ENCODE measurements at places on chromosomes 3 and 15.
A peak's percentile ranks its signal among the peaks of the same experiment; 100 is the strongest.

DNA sequence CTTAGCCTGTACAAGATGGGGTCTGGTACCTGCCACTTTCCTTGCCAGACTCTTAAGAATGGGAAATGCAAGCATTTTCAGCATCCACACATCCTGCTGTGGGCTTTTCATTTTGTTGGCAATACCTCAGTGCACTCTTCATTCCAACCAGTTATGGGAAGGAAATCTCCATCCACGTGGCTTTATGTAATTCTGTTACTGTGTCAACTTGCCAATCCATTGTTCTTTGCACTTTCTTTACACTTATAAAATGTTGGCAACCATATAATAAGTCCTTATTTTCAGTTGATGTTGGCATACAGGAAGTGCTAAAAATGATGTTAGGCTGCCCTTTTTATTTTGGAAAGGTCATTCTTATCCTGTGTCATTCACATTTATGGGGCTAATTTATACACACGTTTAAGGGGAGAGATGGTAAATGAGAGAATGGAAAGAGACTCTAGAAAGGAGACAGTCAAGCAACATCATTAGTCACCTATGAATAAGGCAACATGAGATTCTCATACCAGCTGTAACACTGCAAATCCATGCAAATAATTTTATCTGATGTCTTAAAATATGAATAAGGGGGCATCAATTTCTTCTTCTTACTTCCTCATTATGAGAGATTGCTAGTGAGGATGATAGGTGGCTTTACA, 238.7 kb downstream of the CHST2 start:
- DNase-seq = no peak

- no peak for DNase-seq
Measured at GRCh38 chr15:94844538-94845389, 613.4 kb downstream of the MCTP2 start.

DNA sequence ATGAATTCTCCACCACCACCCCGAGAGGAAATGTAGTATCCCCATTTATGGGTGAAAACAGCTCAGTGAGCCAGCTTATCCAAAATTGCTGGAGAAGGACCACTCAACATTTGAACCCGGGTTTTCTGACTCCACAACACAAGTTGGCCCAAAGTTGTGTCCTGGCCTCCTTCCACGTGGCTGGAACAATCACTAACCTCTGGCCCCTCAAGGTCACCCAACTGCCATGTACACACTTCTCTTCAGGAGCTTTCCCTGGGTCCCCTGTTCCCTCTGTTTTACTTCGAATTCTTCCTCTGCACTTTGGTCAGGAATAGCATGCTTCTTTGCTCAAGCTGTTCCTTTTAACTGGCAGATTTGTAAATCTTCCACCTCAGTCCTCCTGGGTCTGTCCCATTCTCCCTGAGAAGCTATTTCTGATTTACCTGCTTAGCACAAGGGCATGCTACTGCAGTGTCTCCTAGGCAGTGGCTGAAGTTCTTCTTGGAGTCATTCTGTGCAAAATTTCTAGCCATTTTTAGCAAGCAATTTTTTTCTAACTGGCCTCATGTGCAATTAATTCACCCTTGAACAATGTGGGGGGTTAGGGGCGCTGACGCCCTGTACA, 39.2 kb downstream of the TRIM71 start:
- no peak for DNase-seq

GRCh38 chr3:110419096-110419495, 652.5 kb upstream of the NECTIN3 start:
- DNase-seq = no peak

GRCh38 chr15:81106560-81106959, 27.5 kb upstream of the CFAP161 start:
- no peak for DNase-seq

DNA sequence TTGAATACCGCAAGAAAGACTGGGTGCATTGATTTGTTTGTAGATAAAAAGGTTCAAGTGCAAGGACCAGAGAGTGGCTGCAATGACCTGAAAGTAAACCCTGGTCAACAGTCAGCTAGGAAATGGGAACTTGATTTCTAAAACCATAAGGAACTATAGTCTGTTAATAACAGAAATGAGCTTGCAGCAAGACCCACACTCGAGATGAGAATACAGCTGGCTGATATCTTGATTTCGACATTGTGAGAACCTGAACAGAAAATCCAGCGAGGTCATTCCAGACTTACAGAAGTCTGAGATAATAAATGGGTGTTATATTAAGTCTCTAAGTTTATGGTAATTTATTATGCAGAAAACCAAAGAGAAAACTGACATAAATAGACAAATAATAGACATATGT, 177.3 kb downstream of the NFKBIZ start:
- DNase-seq = no peak

DNA sequence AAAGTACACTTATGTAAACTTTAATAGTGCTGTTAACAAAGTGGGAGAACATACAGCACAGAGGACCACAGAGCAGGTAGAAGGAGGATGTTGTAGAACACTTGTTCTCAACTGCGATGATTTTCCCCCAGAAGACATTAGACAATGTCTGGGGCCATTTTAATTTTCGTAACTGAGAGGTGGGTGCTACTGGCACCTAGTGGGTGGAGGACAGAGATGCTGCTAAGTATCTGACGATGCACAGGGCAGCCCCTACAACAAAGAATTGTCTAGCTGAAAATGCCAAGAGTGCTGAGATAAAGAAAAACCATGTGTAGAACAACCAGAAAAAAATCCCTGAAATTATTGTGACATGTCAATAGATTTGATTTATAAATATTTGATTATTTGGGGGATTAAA, 5.0 kb upstream of the KBTBD8 start:
- DNase-seq = no peak

- DNase-seq = no peak
Measured at GRCh38 chr3:1087066-1087560, 5.7 kb upstream of the CNTN6 start.

DNA sequence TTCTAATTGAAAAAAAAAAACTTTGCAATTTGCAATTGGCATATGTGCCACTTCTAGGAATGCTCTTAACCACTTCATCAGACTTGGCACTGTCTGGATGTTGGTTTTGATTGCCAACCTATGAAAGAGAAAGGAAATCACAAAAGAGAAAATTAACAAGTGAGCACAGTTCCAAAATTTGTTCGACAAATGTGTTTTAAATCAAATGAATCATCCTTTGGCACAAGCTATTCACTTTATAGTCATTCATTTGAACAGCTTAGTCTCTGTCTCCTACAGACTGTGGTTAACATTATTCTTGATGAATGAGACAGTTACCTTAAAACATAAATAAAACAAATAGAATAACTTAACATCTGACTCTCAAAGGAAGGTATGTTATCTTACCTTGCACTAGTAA, 265.0 kb downstream of the EPHA3 start:
- no peak for DNase-seq

GRCh38 chr3:44568561-44568960, 13.6 kb downstream of the ZKSCAN7 start:
- no peak for DNase-seq

GRCh38 chr3:13651057-13651400, 102.1 kb downstream of the FBLN2 start:
- no peak for DNase-seq

DNA sequence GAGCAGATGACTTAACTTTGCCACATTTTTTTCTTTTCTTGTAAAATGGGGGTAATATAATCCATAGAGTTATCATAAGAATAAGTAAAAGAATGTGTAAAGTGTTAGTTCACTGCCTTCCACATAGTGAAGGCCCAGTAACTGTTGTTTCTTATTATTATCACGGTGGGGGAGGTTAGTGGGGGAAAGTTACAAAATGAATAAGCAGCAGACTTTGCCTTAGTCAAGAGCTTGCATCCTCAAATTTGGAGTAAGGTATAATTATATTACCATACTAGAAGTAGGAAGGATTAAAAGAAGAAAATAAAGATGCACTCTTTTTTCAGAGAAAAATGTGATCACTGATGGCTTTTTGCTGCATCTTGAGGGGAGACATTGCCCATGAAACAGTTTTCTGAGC, 247.6 kb downstream of the PTPRG start:
- no peak for DNase-seq

- no peak for DNase-seq
Measured at GRCh38 chr3:27545061-27545460, 60.9 kb upstream of the SLC4A7 start.

DNA sequence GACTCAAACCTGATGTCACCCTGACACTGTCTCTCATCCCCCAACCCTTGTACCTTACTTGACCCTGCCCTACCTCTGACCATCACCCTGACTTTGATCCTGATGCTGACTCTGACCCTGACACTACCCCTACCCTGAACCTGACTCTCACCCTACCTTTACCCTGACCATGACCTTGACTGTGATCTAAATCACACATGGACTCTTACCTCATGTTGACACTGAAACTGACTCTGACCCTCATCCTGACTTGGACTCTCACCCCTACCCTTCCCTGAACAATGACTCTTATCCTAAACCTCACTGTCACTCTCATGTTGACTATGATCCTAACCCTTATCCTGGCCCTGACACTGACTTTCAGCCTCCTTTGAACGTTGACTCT, 21.7 kb upstream of the SLC25A26 start:
- no peak for DNase-seq

- DNase-seq = no peak
Measured at GRCh38 chr3:140505213-140505612, 172.7 kb upstream of the TRIM42 start.

GRCh38 chr3:24503616-24504113, 9.0 kb upstream of the THRB start:
- DNase-seq = no peak

DNA sequence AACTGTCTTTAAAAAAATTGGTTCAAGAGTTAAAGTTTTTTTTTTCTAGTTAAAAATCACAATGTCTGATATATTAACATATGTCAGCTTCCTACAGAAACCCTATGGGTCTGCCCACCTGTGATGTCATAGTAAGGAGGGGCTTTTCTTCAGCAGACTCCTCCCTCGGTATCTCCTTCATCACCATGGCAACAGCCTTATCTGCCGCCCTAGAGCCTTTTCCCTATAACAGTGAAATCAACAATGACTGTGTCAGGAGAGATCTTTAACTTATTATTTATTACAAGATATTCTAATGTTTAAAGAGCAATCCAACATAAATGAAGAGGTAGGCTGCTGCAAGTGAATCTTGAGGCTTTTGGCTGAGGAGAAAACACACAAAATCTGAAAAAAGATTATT, 138.7 kb downstream of the PEX5L start:
- DNase-seq = no peak

DNA sequence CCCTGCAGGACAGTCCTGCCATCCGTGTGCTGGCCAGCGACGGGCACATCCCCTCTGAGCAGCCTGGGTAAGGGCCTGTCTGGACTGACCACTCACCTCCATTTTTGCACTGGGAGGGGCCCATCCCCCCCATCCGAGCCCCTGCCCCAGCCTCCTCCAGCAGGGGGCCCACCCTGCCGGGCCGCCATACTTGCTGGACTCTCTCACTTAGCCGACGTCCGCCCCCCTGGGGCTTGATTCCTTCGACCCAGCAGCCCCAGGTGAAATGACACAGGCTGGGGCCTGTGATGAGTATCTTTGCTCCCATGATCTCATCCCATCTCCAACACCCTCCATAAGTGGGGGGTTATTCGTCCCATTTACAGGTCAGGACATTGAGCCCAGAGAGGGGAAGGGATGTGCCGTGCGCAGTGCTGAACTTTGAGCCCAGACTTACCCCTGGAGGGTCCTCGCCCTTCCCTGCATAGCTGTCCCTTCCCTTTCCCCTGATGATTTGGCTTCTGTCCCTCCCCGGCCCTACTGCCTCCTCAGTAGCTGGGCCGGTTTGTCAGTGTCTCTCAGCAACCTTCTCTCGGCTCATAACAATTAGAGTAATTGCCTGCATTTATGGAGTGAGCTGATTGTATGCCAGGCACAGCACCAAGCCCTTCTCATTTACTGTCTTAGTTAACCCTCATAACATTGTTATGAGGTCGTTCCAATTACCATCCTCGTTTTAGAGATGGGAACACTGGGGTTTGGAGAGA, 4.2 kb downstream of the LMAN1L start:
- no peak for DNase-seq

- no peak for DNase-seq
Measured at GRCh38 chr3:45566196-45566595, 28.4 kb upstream of the LIMD1 start.

DNA sequence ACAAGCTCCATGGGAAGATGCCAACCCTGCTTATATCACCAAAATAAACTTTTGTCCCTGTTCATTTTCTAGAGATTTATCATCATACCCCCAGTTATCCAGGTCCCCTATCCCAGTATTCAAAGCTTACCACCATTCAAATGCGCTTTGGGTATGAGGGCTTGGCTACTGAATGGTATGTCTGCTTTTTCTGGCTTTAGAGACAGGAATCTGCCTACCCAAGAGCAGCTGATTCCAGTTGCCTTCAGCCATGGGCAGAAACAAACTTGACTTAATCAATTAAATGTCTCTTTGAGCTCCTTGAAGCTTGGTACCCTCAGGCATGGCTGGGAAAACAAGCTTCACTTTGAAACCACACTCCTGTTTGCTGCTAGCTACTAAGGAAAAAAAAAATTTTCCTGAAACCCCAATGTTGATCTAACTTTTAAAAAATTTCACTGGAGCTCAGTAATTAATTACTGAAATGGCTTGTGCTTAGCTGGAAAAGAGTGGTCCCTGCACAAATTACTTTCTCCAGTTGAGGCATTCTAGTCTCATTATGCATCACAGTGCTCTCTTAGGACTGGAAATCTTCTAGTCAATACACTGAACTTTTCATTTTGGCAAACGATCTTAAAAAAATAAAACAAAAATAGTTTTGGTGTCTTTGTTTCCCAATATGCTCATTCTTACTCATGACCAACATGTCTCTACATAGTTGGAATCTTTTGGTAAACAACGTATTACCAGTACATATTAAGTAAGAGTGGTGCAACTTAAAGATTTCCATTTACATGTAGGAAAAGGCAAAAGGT, 242.8 kb downstream of the DTWD1 start:
- no peak for DNase-seq

GRCh38 chr3:52305926-52306325, 10.2 kb upstream of the DNAH1 start:
- DNase-seq = no peak

- peak; percentile 70 for DNase-seq
Measured at GRCh38 chr3:42683875-42684598, 1.3 kb upstream of the KLHL40 start.

DNA sequence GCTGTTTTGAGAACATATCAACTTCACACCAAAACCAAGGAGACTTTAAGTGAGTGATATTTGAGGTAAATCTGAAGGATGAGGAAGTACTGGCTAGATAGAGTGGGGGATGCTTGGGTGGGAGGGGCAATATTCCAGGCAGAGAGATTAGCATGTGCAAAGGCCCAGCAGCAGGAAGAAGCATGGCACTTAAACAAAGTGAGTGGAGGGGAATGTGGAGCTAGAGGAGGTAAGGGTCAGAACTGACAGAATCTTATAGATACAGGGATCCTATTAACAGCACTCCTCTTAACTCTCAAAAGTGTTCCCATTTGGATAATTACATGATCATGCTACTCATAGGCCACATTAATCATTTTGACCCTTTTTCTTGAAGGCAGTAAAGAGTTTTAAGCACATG, 41.4 kb upstream of the SPRED1 start:
- DNase-seq = no peak

DNA sequence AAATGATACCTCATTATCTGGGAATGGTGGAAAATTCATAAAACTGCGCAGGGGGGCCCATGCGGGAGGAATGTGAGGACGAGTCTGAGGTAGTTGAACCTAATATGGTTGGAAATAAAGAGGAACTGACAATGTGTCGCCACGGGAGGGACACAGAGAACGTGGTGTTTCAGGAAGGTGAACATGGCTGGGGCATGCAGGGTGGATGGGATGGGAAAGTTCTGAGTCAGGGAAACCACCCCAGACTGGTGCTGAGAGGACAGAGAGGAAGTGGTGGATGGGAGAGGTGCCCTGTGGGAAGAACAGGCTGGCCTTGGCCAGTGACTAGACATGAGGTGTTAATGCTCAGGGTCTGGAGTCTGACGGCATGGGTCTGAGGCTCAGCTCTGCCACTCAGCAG, 137.1 kb upstream of the WNT5A start:
- no peak for DNase-seq

Measured in stimulated activated CD4-positive, alpha-beta T cell treated with anti-CD3 and anti-CD28 coated beads, TNF-alpha, amount 100 ng/mL, for 48 hours (primary cell).